ENCODE measurements at places on chromosomes 2 and 18. TPM values are rescaled to one million over a fixed set of nuclear protein-coding genes. Genes with fewer than 3 reads are reported as not detected.

GRCh38 chr2:128187032-128187654 lies 96.1 kb downstream of the UGGT1 start:
- DNase-seq, result no peak
- H3K36me3 ChIP-seq, result peaks cover 41% of the 10 kb centered on the region
- H3K27me3 ChIP-seq, result no peaks in the 10 kb centered on the region
- H3K27ac ChIP-seq, result no peak overlapping the region
- H3K4me3 ChIP-seq, result no peak overlapping the region

- no peaks in the 10 kb centered on the region for H3K27me3 ChIP-seq
- no peak for DNase-seq
- no peak overlapping the region for H3K27ac ChIP-seq
- H3K4me3 ChIP-seq, result no peak overlapping the region
- H3K4me1 ChIP-seq, result peaks cover 5% of the 10 kb centered on the region
Observed at GRCh38 chr2:112782234-112782799, 2.0 kb downstream of the IL1A start.

DNA sequence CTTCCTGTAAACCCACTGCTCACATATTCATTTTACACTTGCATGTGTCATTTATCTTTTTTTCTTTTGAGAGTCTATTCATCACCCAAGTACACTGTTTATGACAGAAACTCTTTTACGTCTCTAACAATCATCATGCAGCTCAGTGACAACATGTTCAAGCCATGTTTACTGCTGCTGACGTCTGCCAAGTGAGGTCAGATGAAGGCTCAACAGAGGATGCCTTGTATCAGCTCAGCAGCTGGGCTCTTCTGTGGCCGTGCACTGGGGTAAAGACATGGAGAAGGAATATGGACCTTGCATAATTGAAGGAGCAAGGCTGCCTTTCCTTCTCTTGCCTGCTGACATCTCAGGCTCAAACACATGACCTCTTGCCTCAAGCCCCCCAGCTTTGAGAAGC lies 99.6 kb downstream of the ADD2 start:
- H3K27ac ChIP-seq, result no peak overlapping the region
- H3K27me3 ChIP-seq, result no peaks in the 10 kb centered on the region
- no peaks in the 10 kb centered on the region for H3K4me1 ChIP-seq
- no peaks in the 10 kb centered on the region for H3K36me3 ChIP-seq
- no peak overlapping the region for H3K4me3 ChIP-seq
- DNase-seq, result no peak

DNA sequence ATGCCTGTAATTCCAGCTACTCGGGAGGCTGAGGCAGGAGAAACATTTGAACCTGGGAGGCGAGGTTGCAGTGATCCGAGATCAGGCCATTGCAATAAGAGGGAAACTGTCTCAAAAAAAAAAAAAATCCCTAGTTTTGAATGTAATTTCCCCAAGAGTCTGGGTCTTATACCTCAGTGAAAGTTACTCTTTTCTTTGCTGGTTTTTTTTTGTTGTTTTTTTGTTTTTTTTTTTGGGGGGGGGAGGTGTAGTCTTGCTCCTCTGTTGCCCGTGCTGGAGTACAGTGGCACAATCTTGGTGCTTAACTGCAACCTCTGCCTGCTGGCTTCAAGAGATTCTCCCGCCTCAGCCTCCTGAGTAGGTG lies 22.8 kb downstream of the EML4 start:
- H3K36me3 ChIP-seq, result no peaks in the 10 kb centered on the region
- H3K27ac ChIP-seq, result no peak overlapping the region
- DNase-seq, result no peak
- H3K27me3 ChIP-seq, result no peaks in the 10 kb centered on the region
- peaks cover 58% of the 10 kb centered on the region for H3K4me1 ChIP-seq
- H3K4me3 ChIP-seq, result no peak overlapping the region

Gene TMEM163
- 7.4 TPM for total RNA-seq

Gene NEU2
- total RNA-seq, result not detected
